Stimulated activated CD8-positive, alpha-beta memory T cell treated with anti-CD3 and anti-CD28 coated beads, Interleukin-4, amount 100 ng/mL, for 24 hours (primary cell): ENCODE measurements at places on chromosomes 4 and X.

DNA sequence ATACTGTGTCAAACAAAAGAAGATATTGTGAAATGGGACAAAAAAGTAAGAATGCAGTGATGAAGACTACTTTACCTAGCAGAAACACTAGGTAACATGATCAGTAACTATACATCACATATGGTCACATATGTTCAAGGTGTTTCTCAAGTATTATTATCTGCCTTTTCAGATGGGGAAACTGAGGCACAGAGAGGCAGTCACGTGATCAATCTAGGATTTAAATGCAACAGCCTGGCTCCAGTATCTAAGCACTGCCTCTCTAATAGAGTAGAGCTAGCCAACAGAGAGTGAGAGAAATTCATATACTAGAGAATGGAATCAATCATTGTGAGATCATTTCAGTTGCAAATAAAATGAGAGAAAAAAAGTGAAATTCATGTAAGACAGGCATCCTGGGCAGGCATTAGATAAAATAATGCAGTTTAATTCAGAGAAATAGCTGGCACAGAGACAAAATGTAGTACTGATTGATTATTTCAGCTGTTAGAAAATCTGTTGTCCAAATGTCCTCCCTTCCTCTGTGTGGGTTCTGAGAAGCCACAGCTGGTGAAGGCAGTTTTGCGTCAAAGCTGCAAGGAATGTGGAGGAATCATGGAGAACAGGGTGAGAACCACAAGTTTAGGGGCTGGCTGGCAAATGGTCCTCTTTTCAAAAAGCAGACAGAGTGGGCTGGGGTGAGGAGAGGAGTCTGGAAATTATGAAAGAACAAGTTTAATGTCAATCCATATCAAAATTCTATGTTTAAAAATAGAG is 26.0 kb downstream of the SMIM43 start:
- DNase-seq, result no peak

DNA sequence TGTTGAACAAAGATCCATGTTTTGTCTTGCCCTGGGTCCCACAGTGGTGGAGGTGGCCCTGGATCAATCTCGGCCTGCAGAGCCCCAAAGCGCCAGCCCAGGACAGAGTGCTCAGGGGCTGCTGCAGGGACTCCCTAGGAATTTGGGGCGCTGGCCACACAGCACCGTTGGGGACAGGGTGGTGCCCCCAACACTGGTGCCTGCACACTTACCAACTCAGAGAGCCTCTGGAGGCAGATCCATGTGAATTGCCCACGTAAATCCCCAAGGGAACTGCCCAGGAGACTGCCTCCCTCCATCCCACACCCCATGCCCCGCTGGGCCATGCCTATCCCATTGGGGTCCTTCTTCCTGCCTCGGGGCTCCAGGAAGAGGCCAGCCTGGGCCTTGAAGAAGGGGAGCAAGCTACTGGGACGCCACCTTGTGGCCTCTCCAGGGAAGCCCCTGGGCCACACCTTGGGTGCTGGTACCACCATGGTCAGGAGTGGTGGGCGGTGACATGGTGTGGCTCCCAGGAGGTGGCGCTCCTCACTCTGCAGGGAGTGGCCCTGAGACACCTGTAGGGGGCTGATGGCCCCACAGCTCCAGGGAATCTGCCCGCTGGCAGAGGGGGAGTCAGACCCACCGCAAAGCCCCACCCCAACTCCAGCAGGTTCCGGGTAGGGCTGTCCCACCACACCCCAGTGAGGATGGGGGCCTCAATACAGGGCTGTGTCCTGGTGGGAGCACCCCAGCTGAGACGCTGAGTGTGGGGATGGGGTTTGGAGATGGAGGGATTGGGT is 22.8 kb downstream of the CFAP99 start:
- peak; percentile 64 for DNase-seq

- DNase-seq, result no peak
Measured at GRCh38 chr4:8493484-8493883, 52.9 kb downstream of the TRMT44 start.

GRCh38 chr4:145709336-145709735 is 29.4 kb downstream of the C4orf51 start:
- DNase-seq, result no peak
